ENCODE measurements at places on chromosomes 7 and 10.

DNA sequence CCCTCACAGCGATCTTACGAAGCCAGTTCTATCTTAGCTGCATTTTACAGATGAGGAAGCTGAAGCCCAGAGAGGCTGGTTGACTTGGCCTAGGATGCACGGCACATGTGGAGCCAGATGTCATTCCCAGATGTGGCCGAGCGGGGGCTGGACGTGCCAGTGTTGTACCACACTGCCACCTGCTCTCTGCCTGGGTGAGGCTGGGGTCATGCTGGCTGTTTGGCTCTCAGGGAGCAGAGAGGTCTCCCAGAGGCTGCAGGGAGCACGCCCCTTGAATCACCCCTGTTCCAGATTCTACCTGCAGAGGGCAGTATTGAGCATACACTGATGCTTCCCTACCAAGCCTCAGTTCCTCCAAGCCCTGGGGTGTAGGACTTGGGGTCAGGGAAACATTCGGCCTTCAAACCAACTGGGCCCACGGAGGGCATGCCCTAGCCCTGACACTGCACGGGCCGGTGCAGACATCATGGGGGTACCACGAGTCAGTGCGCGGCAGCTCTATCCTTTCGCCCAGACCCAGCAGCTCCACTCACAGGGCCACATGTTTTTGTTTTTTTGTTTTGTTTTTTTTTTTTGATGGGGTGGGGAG lies 3.8 kb upstream of the GTF2IRD1 start:
- DNase-seq: peak; percentile 27

DNA sequence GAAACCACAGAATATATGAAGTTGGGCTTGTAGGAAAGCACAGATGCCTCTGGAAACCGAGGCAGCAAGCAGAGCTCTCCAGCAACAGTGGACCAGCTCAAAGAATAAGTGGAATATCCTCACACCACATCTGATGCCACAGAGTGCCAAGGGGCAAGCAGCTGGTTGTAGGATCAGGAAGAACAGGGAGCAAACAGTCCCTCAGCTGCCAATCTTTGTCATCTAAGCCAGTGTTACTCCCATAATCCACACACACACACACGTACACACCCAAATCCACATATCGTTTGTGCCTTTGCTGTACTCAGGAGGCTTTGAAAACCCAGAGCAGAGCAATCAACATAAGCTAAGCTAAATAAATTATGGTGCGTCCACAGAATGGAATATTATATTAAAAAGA lies 20.7 kb upstream of the SEC24C start:
- DNase-seq: no peak

DNA sequence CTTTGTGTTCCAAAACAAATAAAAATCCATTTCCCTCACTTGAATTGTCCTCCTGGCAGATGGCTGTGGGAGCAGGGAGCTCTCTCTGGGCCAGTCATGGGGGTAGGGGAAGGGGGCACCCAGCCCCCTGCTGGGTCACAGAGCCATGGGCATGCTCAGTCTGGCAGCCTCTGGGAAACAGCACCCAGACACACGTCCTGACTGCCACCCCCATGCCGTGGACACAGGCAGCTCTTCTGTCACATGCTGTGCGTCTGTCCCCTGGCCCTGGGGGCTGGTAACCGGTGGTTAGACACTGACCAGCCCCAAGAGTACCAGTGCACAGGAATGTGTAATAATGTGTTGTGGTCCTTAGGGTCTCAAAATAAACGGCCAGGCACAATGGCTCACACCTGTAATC lies 47.0 kb downstream of the RASGEF1A start:
- DNase-seq: no peak

DNA sequence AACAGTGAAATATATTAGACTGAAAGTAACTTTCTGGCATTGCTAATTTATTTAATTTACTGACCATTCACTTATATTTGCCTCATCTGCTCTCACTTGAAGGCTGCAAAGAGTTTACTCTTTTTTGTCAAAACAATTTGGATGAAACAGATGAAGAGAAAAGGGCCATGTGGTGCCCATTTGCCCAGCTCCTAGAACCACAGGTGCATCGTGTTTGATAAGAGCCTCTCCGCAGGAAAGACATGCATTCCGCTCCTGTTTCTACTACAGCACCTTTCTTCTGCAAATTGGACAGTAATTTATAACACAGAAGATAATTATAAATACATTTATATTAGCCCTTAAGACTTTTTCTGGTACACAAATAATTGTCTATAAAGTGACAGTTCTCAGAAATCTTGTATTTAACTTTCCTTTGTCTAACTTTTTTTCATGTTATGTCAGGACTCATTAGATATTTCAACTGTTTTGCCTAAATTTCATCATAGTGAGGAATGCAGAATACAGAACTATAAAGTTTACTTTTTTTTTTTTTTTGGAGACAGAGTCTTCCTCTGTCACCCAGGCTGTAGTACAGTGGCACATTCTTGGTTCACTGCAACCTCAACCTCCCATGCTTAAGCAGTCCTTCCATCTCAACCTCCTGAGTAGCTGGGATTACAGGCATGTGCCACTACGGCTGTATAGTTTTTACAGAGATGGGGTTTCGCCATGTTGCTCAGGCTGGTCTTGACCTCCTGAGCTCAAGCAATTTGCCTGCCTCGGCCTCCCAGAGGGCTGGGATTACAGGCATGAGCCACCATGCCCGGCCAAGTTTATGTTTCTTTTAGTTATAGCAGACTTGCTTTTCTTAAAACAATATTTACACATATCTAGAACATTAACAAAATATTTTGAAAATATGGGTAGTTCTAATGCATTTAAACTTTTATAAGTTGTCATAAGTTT lies 869 bp downstream of the LAMB4 start:
- no peak for DNase-seq

DNA sequence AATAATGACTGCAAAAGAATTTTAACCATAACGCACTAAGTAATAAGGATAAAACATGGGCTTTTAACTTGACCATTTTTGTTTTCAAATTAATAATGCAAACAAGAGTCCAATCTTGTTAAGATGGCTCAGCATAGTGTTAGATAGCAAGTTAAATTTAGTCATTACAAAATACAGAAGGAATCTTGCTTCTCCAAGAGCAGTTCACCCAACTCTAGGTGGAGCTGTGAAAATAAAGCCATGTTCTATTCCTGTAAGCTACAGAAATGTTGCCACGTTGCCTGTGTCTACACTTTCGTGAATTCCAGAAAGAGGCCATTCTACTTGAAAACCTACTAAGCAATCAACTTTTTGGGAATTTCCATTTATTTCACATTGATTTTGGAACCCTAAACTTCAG lies 191.9 kb downstream of the SFMBT2 start:
- no peak for DNase-seq

DNA sequence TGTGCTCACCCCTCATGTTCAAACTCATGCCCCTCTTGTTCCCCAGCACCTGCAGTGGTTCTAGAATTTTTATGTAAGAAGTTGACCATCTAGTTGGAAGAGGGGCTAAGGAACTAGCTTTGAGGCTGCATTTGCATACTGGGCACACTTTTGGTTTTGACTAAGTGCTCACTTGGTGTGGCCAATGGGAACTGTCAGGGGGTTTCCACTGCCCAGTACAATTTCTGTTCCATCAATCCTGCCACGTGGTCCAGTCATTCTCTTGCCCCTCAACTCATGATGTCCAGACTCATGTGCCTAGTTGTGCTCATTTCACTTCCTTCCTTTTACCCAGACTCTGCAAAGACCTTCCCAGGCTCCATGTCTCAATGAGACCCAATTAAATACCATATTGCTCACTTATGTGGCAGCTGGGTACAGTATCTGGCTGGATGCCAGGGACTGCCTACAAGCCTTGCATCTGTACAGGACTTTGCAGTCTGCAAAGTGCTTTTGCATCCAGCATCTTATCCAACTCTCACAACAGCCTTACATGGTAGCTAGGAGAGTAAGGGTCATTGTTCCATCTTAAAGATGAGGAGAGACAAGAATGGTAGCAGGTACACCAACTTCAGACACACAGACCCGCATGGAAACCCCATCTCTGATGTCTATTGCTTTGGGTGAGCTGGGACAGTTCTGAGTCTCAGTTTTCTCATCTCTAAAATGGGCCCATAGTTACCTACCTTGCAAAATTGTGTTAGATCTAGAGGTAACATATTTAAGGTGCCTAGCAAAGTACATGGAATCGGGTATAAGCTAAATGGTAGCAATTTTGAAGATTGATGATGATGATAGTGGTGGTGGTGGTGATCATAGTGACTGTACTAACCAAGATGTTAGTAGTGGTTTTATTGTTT lies 30.1 kb upstream of the KCNMA1 start:
- DNase-seq: no peak

DNA sequence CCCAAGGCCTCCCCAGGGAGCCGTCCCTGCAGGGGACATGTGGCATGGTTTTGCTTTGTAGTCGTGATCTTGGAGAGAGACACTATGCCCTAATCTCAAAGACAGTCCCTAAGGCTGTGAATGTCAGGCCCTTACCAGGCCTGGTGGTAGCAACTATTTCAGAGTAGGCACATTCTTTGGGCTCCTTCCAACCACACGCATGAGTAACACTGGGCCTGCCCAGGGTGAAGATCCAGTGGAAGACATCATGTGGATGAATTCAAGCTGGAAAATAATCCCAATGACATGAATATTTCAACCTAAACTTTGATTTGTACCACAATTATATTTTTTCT lies 39.5 kb upstream of the INSIG1 start:
- DNase-seq: no peak

GRCh38 chr10:108801775-108802517 lies 1121.4 kb downstream of the XPNPEP1 start:
- no peak for DNase-seq

DNA sequence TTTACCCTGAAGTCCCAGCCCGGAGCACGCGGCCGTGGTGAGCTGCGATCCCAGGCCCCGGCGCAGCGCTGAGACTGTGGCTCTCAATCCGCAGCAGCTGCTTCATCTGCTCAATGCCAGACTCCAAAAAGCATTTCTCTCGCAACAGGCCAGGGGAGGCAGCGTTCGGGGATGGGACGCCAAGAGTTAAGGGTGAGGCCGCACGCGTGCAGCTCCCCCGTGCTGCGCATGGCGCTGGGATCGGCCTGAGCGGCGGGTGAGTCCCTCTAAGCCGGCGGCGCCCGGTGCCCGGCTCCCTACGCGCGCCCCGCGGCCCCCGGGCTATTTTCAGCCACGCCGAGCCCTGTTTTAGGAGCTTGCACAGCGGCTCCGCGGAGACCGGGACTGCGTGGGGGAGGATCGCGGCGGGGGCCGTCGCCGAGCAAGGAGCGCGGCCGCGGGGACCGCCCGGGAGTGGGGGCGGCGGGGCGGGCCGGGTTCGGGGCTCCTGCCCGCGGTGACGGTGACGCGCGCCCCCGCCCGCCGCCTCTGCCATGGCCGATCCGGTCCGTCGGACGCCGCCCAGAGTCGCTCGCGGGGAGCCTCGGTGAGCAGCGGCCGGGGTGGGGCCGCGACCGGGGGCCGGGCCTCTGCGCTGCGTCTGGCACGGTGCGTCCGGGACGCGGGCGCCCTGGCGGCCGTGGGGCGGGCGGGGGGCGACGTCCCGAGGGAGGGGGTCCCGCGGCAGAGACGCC lies 29.4 kb upstream of the JAKMIP3 start:
- DNase-seq: no peak

DNA sequence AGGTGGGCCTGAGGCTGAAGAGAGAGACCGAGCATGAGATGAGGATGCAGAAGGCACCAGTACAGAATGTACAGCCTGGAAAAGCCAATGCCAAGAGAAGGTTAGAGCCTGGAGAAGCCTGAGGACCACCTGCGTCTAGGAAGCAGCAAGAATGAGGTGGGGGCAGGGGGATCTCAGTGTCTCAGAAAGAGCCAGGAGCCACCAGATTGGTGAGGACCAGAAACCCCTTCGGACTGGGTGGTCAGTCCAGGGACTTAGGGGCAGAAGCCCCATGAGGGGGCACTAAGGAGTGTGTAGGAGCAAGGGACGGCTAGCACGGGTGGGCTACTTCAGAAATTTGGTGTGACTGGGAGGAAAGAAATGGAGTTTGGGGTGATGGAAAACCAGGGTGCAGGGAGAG lies 205.9 kb upstream of the RNF32 start:
- no peak for DNase-seq

GRCh38 chr7:55066524-55066923 lies 47.7 kb downstream of the EGFR start:
- no peak for DNase-seq

GRCh38 chr7:81803267-81803666 lies 33.4 kb upstream of the HGF start:
- DNase-seq: no peak

DNA sequence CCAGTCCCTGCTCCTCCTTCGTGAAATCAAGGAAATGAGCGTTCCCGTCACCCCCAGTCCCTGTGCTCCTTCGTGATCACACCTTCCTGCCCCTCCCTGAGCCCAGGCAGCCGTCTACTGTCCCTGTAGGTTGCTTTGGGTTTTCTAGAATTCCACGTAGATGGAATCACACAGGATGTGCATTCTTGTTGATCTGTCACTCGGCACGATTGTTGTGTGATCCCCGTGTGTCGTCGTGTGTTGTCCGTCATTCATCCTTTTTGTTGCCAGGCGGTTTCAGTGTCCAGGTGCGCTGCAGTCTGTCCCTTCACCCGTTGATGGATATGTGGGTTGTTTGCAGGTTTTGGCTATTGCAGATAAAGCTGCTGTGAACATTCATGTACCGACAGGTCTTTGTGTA lies 9.4 kb downstream of the MTG1 start:
- no peak for DNase-seq

DNA sequence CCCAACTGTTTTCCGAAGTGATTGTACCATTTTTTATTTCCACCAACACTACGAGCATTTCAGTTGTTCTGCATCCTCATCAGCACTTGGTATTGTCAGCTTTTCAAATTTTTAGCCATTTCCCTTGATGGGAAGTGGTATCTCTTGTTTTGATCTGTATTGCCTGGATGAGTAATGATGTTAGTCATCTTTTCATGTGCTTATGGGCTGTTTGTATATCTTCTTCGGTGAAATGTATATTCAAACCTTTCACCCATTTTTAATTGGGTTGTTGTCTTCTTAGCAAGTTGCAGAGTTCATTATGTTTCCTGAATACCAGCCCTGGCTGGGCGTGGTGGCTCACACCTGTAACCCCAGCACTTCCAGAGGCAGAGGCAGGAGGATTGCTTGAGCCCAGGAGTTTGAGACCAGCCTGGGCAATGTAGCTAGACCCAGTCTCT lies 22.1 kb downstream of the CLIP2 start:
- DNase-seq: no peak

DNA sequence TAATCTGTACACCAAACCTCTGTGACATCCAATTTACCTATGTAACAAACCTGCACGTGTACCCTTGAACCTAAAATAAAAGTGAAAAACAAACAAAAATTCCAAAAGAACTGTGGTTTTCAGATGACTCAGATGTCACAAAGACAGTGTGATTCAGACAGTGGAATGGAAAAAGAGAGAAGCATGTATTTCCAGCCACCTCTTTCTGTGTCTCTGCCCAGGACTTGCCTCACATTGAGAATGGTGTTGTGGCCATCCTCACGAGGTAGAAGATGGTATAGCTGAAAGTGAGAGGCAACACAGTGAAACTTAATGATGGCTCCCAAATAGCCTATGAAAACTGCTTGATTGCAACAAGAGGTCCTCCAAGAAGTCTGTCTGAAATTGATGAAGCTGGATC lies 78.0 kb downstream of the ARL5B start:
- no peak for DNase-seq

GRCh38 chr10:63171255-63171855 lies 38.2 kb downstream of the NRBF2 start:
- no peak for DNase-seq

GRCh38 chr10:114172776-114173602 lies 1.0 kb downstream of the CCDC186 start:
- no peak for DNase-seq

- no peak for DNase-seq
Measured at GRCh38 chr7:4707217-4707741, 25.2 kb downstream of the FOXK1 start.

- DNase-seq: no peak
Measured at GRCh38 chr7:143288836-143289235, 685 bp downstream of the CASP2 start.
